ENCODE measurements at places on chromosomes 3 and 15.

DNA sequence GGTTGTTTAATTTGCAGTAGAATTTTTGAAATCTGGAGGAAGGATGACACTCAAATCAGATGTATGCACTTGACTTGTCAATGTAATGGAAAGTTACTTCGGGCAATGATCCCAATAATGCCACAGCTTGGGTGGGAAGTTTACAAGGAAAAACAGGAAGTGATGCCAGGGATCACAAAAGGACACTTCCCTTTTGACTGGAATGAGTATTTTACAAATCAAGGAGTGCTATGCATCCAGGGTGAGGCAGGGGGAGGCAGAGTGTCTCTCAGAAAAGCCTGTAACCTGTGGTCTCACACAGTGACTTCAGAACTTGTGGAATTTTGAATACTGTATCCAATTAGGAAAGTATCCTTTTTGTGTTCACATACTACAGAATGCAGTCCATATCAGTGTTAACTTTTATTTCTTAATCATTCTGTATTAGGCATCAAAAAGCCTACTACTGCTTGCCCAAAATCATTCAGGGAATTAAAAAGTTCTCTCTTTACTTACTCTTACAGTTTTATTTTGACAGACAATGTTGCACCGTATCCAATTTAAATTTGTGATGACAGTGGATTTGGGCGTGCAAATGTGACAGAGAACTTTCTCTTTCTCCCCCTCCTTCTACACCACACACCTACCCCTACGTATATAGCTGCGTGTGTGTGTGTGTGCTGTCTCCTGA lies 445.1 kb downstream of the MECOM start:
- DNase-seq, result peak; percentile 56

GRCh38 chr3:197592361-197593045 lies 36.7 kb upstream of the BDH1 start:
- no peak for DNase-seq

- no peak for DNase-seq
Observed at GRCh38 chr3:5252131-5252530, 64.6 kb downstream of the EDEM1 start.

DNA sequence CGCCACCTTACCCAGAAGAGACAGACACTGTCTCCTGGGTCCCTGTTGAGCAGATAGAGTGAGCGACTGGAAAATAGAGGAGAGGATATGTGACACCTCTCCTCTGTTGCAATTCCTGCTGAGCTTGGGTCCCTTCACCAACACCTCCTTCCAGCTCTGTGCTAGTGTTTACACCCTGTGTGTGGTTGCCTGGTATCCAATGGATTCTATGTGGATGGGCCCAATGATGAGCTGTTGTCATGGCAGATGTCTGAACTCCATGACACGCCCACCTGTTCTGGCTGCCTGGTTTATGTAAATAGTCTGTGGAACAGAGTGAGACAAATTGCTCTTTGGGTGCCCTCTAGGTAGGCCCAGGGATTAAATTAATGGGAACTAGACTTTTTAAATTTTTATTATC lies 23.7 kb downstream of the RBM5 start:
- no peak for DNase-seq

DNA sequence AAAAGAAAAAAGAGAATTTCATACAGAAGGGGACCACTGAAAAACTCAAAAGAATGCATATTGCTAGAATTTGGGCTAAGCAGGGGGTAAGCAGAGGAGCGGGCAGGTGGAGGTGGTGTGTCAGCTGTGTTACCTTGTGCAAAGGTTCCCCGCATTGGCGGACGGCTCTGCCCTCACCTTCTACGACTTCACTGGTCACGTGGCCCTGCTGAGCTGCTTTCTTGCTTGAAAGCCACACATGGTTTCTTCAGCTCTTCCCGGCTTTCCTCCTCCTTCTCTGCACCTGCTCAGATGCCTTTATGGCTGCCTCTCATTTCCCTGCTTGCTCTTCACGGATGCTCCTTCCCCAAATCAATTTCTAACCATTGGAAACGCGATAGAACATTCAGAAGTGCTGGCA lies 30.5 kb downstream of the FAH start:
- no peak for DNase-seq

- DNase-seq, result no peak
Observed at GRCh38 chr15:70823196-70823595, 30.8 kb downstream of the LARP6 start.

DNA sequence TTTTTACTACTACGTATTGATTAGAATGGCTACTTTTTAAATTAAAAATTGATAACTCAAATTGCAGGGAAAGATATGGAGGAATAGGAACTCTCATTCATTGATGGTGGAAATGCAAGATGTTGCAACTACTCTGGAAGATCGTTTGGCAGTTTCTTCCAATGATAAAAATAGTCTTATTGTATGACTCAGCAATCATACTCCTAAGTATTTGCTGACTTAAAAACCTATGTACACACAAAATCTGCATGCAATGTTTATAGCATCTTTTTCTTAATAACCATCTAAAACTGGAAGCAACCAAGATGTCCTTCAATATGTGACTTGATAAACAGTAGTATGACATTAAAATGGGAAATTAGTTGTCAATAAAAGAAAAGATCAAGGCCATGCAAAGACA lies 87.4 kb upstream of the LRRC3B start:
- no peak for DNase-seq

DNA sequence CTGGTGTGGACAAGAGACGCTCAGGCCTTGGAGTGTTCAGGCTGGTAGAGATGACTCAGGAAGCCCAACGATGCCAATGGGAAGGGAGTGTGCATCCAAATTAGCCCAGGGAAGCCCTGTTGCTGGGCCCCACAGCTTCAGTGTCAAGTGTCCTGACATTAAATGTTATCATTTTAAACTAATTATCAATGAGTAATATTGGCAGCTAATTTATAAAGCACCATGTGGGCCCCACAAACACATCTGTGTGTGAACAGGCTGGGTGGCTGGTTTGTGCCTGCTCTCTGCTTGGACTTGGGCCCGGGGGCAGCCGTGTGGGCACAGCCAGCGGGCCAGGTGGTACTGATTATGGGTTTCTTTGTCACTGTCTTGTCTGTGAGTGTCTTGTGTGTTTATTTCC lies 15.0 kb downstream of the FBLN2 start:
- no peak for DNase-seq

GRCh38 chr3:179146911-179147513 lies 1.1 kb upstream of the PIK3CA start:
- DNase-seq, result peak; percentile 49

GRCh38 chr15:70031261-70031660 lies 66.5 kb downstream of the TLE3 start:
- no peak for DNase-seq

GRCh38 chr15:73782344-73782959 lies 29.3 kb upstream of the INSYN1 start:
- DNase-seq, result no peak

- no peak for DNase-seq
Observed at GRCh38 chr3:9750556-9751411, 1.0 kb downstream of the OGG1 start.

GRCh38 chr3:177377166-177377565 lies 179.9 kb upstream of the TBL1XR1 start:
- DNase-seq, result no peak

- no peak for DNase-seq
Observed at GRCh38 chr15:101315736-101316135, 20.7 kb upstream of the SNRPA1 start.

GRCh38 chr3:136883967-136884720 lies 22.1 kb downstream of the NCK1 start:
- DNase-seq, result no peak

DNA sequence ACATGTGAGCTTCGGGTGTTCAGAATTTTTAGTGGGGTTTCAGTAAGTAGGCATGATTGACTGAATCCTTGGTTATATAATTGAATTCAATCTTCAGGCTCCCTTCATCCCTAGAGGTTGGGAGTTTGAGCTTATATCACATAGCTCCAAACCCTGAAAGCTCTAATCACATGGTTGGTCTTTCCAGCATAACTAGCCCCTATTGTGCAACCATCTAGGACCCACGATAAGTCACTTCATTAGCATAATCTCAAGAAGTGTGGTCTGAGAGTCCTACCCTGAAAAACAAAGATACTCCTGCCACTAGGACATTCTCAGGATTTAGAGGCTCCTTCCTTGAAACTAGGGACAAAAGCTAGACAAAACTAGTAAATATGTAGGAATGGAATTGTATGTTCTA lies 348.9 kb upstream of the CBLB start:
- DNase-seq, result no peak

GRCh38 chr3:129424185-129424841 lies 4.1 kb downstream of the EFCAB12 start:
- no peak for DNase-seq

- peak; percentile 51 for DNase-seq
Observed at GRCh38 chr3:138442433-138442832, 8.0 kb downstream of the ESYT3 start.

GRCh38 chr3:32406486-32407408 lies 15.1 kb downstream of the CMTM7 start:
- no peak for DNase-seq

DNA sequence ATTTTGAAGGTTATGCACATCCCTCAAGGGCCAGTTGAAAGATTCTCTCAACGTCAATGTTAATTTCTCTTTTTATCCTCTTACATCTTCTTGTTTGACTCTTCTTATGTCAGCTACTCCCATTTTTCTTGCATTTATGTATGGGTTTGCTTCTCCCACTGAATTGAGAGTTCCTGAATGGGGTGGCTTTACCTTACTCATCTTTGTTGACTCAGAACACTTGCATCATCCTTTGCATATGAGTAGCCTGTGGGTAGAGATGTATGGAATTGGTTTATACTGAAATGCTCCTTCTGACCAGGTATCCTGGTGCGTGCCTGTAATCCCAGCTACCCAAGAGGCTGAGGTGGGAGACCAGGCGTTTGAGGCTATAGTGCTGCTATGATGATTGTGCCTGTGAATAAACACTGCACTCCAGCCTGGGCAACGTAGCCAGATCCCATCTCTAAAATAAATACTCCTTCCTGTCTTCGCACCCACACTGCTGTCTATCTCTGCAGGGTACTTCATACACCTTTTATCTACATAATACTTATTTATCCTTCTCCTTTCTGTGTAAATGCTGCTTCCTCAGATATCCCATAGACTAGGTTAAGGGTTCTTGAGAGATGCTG lies 123.6 kb upstream of the DPH6 start:
- no peak for DNase-seq

GRCh38 chr3:187878772-187879518 lies 133.7 kb upstream of the BCL6 start:
- no peak for DNase-seq

- DNase-seq, result no peak
Observed at GRCh38 chr3:71662568-71662967, 62.6 kb downstream of the EIF4E3 start.

GRCh38 chr3:169118666-169119370 lies 544.7 kb downstream of the MECOM start:
- DNase-seq, result no peak

DNA sequence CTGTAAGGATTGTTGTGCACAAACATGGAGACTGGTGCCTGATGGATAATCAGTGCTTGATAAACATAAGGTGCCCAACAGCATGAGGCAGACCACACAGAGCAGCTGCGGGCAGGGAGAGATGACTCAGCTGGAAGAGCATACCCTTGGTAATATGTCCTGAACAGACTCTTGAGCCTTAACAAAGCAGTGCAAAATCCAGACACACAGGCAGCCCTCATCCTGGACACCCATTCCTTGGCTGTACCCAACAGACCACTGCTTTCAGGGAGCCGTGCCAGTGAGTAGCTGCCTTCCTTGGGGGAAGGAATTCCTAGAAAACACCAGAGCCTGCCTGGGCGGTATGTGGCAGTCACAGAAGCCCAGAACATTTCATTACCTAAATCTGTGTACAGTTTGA lies 156.2 kb downstream of the CLSTN2 start:
- DNase-seq, result no peak

DNA sequence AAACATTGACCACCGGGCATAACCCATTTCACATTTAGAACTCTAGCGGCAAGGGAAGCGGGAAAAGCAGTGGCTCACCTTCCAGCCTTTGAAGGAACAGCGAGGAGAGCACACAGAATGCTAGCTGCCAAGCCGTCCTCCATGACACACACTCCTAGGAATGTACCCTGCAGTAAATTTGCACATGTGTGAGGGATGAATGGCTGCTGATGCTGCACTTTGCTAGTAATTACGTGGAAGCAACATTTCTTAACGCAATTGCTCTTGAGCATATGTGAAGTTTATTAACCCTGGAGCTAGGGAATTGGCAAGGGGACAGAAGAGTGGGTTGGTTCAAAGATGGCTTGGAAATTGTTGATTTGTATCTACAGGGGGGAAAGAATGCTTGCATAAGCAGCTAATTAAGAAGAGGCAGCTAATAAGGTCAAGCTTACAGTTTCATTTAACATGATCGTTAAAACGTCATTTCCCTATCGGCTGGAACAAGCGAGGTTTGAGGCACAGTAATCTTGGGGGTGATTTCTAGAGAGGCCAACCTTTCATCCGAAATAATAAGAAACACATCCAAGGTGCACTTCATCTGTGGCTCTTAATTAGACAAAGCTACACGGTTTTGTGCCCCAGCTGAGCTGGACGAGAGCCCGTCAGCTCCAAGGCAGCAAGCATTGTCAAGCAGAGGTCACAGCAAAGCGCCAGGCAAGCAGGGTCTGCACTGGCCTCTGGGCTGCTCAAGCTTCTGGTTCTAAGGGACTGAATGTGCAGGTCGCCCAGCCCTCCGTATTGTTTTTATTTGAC lies 123.4 kb downstream of the CHSY1 start:
- DNase-seq, result no peak

- DNase-seq, result no peak
Observed at GRCh38 chr3:76362643-76363042, 577.3 kb upstream of the ZNF717 start.

GRCh38 chr3:87313641-87314040 lies 37.3 kb upstream of the POU1F1 start:
- DNase-seq, result no peak

- no peak for DNase-seq
Observed at GRCh38 chr15:68055224-68055705, 1.1 kb downstream of the PIAS1 start.

DNA sequence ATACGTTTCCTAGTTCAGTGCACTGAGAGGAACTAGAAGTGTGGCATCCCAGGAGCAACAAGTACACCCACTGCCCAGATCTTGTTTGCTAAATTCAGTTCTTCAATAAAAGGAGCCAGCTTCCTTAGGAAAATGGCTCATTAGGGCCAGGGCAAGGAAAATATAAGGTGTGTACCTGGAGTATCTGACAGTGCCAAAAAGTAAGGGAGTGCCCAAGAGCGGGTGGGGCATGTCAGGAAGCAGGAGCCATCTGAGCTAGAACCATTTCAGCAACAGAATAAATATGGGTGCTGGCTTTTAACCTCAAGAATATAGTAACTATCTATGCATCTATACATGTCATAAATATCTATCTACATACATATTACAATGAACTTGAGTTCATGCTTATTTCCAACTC lies 44.1 kb downstream of the SLC41A3 start:
- no peak for DNase-seq

DNA sequence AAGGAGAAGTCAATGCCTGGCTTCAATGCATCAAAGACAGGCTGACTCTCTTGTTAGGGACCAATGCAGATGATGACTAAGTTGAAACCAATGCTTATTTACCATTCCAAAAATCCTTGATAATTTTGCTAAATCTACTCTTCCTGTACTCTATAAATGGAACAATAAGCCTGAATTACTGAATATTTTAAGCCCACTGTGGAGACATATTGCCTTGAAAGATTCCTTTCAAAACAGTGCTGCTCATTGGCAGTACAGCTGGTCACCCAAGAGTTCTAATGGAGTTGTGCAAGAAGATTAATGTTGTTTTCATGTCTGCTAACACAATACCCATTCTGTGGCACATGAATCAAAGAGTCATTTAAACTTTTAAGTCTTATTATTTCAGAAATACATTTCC lies 181.0 kb upstream of the CBLB start:
- no peak for DNase-seq

GRCh38 chr3:139715166-139715565 lies 37.4 kb upstream of the NMNAT3 start:
- no peak for DNase-seq

GRCh38 chr3:132679911-132680310 lies 19.8 kb downstream of the UBA5 start:
- no peak for DNase-seq
